ENCODE measurements at places on chromosomes 3 and 15.

DNA sequence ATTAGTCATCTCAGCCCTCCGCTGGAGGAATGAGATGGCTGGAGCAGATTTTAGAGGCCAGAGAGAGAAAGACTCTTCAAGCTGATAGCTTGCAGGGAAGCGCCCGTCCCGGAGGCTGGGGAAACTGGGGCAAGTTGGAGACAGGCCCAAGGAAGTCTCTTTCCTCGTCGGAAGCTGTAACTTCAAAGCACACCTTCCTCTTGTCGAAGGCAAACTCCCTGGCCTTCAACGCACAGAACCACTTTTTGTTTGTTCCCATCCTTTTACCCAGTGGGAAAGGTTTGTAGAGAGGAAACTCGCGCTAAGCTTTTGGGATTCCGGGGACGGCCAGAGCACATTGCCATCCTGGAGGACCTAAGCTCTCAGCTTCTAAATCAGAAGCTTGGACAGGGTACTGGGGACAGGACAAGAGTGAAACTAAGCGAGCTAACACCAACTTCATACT is 900 bp upstream of the EOMES start:
- no peak for DNase-seq

DNA sequence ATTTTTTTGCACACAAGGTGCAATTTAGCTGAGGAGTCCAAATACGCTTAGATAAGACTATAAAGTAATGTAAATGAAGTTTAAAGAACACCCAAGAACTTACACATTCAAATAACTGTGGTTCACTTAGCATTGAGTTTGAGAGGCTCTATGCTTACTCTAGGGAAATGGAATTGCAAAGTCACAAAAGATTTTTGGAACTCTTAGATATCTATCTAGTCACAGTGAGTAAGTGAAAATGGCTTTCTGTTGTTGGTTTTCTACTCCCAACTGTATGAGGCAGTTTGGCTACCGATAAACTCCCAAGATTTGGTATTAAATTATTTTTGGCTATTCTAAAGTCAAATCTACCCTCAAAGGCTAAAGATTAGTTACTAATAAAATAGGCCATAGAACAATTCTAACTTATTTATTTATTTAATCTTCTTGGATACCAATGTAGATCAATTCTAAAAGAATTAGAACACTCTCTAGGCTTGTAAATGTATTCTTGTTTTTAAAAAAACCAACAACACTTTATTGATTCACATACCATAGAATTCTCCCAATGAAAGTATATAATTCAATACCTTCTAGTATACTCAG is 165.4 kb downstream of the SNRK start:
- no peak for DNase-seq

DNA sequence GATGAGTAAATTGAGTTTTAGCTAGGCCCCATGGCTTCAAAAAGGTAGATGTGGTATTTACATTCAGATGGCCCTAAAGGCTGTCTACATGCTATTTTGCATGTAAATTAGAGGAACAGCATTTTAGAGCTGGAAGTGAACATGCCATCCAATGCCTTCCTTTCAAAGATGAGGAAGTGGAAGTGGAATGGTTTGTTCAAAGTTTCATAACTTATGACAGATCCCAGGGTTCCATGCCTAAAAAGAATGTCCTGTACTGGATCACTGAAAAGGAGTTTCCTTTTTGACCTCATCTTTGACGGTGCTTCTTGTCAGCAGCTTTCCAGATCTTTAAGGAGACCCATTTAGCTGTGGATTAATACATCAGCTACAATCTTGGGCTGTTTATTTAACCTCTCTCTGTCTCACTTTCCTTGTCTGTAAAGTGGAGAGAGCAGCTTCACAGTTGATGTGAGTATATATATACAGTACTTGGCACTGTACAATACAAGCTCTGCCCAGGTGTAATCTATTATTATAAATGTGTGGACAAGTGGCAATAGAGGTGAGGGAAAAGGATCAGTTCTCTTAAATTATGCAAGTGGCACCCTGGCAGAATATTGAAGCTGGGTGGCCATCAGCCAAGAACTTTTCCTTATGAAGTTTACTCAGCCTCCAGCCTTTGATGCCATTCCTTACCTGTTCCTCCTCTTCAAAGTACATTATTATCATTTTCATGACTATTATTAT is 68.7 kb upstream of the GOLGA8B start:
- no peak for DNase-seq

GRCh38 chr3:130085881-130086280 is 4.2 kb downstream of the ALG1L2 start:
- DNase-seq = no peak

GRCh38 chr3:161197855-161198850 is 23.0 kb upstream of the NMD3 start:
- DNase-seq = no peak

GRCh38 chr3:172257648-172258400 is 190.4 kb downstream of the GHSR start:
- no peak for DNase-seq

DNA sequence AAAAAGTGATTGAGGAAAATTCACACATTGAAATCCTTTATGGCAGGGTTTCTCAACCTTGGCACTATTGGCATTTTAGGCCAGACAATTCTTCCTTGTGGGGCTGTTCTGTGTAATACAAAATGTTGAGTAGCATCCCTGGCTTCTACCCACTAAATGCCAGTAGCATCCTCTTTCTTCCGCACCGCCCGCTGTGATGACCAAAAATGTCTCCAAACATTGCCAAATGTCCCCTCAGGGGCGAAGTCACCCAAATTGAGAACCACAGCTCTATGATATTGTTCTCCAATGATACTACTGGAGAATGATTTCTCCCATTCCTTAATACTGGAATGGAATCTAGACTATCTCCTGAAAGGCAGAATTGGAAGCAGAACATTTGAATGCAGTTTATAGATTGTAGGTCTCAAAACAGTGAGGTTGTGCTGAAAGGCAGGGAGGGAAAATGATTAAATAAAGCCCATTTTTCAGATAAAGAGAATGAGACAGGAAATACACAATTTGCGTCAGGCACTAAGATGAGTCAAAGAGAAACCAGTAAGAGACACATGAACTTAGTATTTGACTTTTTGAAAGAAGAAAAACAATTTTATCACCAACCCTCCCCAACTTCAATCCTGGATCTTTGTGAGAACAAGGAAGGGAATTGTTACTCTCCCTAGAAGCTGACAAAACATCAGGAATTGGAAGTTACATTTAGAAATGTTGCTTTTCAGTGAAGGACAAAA is 101.6 kb upstream of the TNIK start:
- DNase-seq = no peak

DNA sequence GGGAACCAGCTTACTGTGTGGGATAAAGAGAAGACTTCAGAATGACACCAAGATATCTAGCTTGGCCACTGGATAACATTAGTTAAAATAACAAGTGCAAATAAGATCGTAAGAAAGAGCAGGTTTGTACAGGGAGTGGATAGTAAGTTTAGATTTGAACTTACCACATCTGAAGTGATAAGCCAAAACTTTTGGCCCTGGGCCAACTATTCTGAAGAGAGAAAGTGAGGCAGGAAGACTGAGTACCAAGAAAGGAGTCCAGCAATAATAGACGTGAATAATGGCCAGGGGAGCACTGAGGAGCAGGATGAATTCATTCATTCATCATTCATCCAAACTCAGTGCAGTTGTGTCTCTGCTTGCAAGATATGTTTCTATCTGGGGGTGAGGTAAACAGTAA is 122.9 kb downstream of the PDE8A start:
- DNase-seq = no peak

- DNase-seq = no peak
These were observed 100.7 kb downstream of the SMARCC1 start for GRCh38 chr3:47681016-47681415.

DNA sequence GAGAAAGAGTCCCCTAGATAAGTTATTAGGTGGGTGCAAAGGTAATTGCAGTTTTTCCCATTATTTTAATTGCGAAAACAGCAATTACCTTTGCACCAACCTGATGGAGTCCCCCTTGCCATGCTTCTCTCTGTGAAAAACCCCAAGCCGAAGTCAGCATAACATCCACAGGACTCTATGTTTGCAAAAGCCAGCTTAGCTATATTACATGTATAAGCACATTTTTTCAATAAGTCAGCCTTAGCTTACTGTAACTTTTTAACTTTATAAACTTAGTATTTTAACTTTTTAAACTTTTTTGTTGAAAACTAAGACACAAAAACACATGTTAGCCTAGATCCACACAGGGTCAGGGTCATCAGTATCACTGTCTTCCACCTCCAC is 21.4 kb upstream of the MUC20 start:
- DNase-seq = no peak

DNA sequence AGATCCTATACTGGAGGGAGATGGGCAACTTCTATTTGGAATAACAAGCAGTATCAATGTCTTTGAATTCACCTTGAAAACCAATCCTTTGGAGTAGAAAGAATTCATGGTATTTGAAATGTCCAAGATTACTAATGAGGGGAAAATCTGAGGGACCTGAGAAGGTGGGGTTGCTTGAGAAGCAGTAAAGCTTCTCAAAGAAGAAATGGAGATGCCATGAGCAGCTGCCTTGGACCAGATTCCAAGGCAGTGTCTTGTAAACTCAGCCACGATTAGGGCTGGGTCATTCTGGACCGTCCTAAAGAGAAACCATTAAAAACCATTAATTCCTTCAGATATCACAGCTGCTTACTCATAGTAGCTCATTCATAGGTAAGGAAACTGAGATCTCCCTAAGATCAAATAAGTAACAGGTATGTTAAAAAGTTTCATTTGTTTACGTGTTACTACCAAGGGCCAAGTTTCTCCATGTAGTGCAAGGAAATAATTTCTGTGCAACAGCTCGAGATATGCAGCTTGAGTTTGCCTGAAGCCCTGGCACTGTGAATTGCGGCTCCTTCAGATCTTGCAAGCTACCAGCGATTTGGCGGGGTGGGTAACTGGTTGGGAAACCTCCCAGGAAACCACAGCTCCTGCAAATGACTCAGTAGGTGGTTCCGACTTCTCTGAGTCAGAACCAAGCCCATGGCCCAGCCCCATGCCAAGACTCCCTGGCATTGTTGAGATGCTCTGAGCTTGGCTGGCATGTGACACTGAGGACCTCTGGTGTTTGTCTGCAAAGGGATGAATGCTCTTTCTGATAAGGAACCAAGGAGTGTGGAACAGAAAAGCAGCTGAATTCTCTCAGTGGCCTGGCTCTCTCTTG is 296.8 kb downstream of the RORA start:
- peak; percentile 47 for DNase-seq

GRCh38 chr3:18732474-18732873 is 307.3 kb upstream of the SATB1 start:
- DNase-seq = no peak

GRCh38 chr15:46386356-46386755 is 751.5 kb downstream of the SQOR start:
- no peak for DNase-seq

GRCh38 chr3:103813955-103814354 is 1379.1 kb downstream of the ZPLD1 start:
- no peak for DNase-seq

- DNase-seq = peak; percentile 74
These were observed at the start of gene MELTF for GRCh38 chr3:197029511-197030167. TSS of gene MELTF (minus strand) at chr3:197029817. CDS start at chr3:197029702, 115 bp downstream.

- no peak for DNase-seq
These were observed 114.3 kb downstream of the OXSM start for GRCh38 chr3:25904206-25904605.
